ENCODE measurements at places on chromosomes 11 and 22.

- no peak for DNase-seq
These were observed 37.2 kb downstream of the PPP6R3 start for GRCh38 chr11:68497761-68498160.

GRCh38 chr11:80995523-80995922, 1554.7 kb upstream of the TENM4 start:
- no peak for DNase-seq

GRCh38 chr22:36435516-36436415, 45.7 kb downstream of the TXN2 start:
- no peak for DNase-seq

DNA sequence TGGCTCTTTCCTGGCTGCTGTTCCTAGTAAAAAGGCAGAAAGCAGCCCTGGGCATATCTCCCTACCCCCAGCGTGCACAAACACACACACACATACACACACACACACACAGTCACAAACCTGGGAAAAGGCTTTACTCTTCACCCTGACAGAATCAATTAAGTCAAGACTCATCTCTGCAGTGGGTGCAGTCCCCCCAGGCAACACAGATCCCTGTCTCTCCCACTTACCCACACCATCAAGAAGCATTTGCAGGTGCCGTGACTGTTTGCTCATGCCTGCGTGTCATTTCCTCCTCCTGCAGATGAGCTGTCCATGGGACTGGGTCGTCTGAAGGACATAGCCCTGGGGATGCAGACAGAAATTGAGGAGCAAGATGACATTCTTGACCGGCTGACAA, 28.6 kb downstream of the SNAP29 start:
- DNase-seq = no peak

DNA sequence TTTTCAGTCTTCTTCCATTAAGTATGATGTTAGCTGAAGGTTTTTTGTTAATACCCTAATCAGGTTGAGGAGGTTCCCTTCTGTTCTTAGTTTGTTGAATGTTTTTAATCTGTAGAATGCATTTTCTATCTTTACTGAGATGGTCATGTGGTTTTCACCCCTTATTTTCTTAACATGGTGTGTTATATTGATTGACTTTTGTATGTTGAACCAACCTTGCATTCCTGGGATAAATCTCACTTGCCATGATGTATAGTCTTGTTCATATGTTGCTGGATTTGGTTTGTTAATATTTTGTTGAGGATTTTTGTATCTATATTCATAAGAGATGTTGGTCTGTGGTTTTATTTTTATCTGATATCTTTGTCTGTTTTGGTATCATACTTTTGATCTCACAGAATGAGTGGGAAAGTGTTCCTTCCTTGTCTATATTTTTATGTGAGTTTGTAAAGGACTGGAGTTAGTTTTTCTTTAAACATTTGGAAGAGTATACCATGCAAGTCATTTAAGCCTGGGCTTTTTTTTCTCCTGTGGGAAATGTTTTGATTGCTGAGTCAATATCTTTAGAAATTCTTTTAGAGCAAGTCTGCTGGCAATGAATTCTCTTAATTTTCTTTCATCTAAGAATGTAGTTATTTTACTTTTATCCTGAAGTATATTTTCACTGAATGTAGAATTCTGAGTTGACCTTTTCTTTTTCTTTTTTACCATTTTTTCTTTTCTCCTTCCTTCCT, 5.5 kb upstream of the P4HA3 start:
- no peak for DNase-seq

DNA sequence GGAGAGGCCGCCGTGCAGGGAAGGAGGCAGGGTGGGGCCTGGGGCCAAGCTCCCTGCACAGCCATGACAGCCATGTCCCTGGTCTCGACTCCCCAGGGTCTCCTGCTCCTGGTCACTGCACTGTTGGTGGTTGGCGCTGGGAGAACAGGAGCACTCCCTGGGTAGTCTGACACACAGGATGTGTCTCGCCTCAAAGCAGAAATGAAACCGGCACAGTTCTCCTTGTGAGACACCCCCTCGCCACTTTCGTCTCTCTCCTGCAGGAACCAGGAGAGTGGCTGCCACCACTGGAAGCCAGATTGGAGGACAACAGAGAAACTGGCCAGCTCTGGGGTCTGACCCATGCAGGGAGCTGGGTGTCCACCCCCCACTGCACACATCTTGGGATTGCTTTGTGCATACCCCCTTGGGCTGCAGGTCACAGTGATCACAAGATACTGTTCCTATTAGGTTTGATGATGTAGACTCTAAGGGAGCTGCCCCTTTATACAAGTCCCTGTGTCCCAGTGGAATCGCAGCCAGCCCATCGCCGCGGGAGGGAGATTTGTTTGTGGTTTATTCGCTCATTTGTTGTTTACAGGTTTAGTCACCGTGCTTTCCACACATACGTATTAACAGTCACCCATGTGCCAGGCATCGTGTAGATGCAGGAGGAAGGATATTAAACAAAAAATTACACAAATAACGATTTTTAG, 27.0 kb upstream of the YWHAH start:
- DNase-seq = peak; percentile 90

- DNase-seq = no peak
These were observed 37.6 kb downstream of the RAB30 start for GRCh38 chr11:83033972-83034672.

DNA sequence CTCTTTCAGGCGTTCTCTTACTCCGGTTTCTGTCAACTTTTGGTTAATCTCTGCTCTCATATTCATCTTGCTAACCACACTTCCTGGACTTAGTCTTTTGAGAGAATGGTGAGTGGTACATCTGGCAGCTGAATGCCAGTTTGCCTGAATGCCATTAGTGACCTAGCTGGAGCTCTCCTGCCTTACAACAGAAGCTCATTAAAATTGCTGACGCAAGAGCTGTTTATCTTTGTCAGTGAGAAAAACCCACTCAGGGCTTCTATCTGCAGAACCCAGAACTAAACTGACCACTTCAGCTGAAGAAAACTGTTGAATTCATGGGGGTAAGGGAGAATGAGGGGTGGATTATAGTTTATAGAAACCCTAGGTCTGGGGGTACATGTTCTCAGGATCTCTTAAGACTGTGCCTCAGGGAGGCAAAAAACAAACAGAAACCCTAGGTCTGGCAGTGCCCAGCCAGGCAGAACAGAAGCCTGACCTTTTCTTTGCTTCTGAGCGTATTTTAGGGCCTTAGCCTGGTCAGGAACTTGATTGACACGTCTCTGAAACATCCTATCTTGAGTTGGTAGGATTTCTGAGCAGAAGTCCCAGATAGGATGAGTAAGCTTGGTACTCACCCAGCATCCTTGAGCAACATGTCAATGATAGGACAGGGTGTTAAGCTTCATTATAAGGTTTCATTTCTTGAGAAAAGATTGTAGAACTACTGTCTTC, 52.8 kb upstream of the YWHAH start:
- no peak for DNase-seq

DNA sequence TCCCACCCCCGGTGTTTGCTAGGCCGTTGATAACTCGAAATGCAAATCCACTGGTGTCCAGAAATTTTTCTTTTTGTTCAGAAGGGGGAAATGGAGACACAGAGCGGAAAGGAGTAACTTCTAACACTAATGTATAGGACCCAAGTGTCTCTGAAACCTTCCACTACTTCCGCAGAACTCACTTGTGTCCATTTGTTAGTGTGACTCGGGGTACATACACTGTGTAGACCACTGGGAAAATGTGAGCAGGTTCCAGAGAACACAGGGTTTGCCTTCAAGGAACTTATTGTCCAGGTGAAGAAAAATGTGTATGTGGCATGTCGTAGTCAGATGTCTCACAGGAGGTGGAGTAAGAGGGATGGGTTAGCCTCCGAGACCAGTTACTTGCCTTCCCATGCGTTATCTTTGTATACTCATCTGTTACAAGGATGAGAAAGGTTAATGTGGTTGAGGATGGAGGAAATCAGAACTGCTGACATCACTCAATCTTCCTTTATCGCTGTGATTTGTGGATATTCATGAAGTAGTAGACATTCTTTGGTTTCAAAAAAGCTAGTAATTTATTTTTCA, 857 bp downstream of the ARCN1 start:
- DNase-seq = no peak

GRCh38 chr11:61004761-61005181, 33.3 kb downstream of the CD6 start:
- no peak for DNase-seq

Data from suppressor macrophage (primary cell).